ENCODE measurements at places on chromosomes 16 and 17.

GRCh38 chr16:19853742-19854542 is 30.7 kb downstream of the GPRC5B start:
- peak; percentile 11 for DNase-seq

DNA sequence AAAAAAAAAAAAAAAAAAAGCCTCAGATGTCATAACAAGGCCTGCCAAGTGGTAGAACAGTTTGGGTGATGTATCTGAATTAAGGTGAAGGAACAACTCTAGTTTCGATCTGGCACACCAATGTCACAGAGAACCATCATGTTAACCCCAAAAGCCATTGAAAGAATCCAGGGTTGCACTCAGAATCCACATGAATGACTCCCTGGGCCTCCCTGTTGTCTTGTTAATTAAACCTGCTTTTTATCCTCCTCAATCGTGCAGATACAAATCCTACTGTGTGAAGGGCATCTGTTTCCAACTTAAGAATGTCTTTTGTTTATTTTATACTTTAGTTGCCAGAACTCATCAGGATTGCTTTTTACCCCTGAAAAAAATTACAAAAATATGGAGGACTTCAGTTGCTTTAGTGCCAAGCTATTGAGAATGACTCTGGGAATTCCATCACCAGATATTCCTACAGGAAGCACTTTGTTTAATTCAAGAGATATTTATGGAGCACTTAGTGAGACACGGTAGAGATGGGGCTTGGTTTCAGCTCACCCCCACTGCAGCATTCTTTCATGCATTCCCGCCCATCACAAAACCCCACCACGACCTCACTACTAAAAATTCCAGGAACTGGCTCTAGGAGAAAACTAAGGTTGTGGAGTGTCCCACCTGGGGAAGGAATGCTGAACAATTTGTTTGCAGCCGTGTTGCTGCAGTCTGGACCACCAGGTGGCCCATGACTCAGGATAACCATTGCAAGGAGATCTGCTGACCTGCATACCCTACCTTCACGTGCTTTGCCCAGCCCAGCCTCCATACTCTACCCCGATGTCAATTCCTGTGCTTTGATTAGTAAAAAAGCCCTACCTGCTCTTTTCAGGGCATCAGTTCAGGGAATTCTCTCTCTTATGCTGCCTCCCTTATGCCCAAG is 63.8 kb upstream of the GPRC5B start:
- DNase-seq: no peak

GRCh38 chr17:74123866-74124444 is 79.5 kb upstream of the RPL38 start:
- no peak for DNase-seq

- no peak for DNase-seq
Measured at GRCh38 chr17:55577687-55578086, 66.4 kb upstream of the SMIM36 start.

DNA sequence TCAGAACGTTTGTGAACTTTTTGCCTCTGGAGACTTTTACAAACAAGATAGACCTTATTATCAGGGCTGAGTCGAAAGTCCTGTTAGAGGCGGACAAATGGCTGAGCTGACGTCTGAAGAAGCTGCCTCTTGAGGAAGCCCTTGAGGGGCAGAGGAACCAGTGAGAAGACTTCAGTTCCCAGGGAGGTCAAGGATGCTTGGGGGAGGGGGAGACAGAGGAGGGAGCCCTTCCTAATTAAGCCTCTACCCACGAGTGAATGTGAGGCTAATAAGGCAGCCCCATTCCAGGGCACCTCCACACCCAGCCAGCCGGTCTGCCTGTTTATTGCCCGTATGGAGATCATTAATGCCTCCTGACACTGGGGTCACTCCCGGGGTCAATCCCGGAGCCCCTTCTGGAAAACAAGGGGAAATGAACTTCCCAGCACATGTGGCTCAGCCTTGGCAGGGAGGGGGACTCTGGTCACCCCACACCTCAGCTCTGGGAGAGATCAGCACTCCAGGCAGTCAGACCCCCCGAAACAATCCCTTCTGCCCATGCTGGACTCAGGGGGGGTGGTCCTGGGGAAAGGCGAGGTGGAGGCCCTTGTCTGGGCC is 9.2 kb upstream of the TBX4 start:
- DNase-seq: no peak

- no peak for DNase-seq
Measured at GRCh38 chr17:50715471-50715870, 3.9 kb upstream of the LUC7L3 start.

DNA sequence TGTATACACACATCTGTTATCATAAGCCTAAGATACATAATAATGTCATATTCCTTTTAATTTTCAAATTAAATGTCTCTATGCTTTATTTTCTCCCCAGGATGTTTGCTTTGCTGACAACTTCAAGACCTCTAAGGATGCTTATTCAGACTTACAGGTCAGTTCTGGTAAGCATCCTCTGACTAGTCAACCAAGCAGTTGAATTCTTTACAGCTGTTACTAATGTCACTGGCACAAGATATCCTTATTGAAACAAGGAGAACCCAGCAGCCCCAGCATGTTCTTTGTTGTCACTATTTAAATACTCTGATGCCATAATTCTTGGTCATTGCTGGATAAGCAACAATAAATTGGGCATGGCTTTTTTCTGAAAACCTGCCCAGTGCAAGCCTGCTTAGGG is 232.3 kb upstream of the PMFBP1 start:
- DNase-seq: no peak

DNA sequence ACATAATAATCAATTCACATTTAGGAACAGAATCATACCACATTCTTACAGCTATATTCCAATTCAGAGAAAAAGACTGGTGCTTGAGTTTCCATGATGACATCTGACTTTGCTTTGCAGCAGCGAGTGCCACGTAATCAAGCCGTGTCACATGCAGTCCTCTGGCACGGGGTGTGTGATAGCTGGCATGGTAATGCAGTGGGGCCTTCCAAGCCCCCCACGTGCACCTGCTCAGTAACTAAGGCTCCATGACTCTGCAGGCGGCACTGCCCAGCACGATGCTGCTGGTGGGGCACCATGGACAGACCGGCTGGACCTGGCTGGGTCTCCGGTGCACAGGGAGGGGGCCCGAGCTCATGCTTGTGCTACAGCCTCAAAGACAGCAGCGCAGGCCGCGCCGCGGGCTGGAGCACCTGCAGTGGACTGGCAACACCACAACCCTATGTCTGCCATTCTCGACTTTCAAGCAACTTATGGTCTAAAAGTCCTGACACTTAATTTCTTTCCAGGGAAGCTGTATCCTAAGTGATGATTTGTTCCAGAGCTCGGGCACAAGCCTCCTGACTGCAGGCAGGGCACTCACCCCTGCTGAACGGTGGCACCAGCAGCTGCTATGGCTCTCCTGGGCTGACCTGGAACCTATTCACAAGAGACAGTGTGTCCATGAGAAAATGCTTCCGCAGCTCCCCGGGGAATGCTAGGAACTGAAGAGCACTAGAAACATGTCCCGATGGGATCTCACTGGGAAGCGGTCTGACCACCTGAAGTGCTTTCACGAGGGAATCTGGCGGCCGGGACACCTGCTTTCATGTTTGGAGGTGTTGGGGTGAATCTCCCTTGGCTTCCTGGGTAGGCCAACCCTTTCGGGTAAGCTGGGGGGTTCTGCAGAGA is 99.5 kb upstream of the DNAH17 start:
- DNase-seq: no peak

- DNase-seq: no peak
Measured at GRCh38 chr17:17231621-17232302, 5.2 kb downstream of the FLCN start.

GRCh38 chr17:164303-165235 is 16.9 kb downstream of the DOC2B start:
- peak; percentile 66 for DNase-seq
